ENCODE measurements at places on chromosomes 4 and X. TPM values are rescaled to one million over a fixed set of nuclear protein-coding genes. Genes with fewer than 3 reads are reported as not detected.
A peak's percentile ranks its signal among the peaks of the same experiment; 100 is the strongest.

DSPP gene
- total RNA-seq = not detected

IL2RG gene
- 4.4 TPM for total RNA-seq

- DNase-seq = no peak
Observed at GRCh38 chr4:77273412-77273811, 116.4 kb downstream of the CCNG2 start.

DNA sequence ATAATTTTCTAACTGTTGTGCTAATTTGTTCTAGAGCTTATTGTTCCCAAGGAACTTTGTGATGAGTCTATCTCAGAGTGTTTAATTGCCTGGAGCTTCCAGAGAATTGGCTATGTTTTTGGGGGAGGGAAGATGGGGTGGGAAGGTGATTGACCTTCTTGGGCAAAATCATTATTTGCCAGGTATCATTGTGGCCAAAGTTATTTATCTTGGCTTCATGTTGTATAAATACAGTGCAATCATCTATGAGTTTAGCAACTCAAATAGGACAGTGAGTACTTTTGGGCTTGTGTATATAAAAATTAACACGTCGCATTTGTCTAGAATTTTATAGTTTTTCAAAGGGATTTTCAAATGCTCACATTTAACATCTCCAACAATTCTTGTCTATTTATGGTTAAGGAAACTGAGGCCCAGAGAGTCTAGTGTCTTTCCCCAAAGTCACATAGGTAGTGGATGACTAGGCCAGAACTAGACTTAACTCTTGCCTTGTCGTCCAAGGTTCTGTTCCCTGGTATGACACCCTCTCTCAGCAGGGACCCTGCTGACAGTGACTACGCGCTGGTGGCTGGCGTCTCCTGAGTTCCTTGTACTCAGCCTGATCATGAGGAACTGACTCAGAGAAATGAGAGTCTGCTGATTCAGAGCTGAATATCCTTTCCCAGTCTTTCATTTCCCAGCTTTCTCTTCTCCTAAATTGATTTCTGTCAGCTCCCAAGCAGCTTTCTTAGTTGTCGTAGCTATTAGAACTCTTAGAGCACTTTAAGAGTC, 27.7 kb downstream of the FNIP2 start:
- peak; percentile 78 for DNase-seq

DNA sequence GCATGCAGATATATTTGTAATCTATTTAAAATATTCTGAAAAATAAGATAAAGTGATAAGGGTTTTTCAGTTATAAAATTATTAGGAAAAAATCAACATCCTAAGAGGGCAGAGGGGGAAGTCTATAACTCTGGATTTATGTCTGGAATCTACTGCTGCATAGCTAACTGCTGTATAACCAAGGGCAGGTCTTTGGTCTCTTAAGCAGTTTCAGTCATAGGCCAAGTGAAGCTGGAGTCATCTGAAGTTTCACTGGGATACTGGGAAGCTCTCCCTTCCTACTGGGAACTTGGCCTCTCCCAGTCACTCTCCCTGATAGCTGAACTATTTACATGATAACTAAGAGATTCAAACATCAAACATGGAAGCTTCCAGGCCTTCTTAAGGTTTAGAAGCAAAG, 1409.9 kb upstream of the PCDH7 start:
- DNase-seq = no peak

DNA sequence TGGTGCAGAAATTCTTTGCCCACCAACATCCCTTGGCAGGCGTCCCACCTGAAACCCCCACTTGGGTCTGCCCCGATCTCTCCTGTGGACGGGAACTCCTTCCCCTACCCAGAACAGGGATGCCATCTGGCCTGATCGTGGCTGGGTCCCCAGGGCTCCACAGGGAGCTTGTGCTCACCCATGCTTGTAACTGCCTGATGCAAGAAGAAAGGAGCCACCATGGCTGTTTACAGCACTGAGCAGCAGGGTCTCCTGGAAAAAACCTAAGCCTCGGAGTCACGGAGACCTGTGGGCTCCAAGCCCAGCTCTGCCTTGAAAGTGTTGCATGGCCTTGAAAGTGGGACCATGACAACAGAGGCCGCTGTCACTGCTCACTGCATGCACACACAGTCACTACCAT, 101.5 kb upstream of the AFAP1 start:
- no peak for DNase-seq
